Activated T-helper 17 cell treated with anti-CD3 and anti-CD28 coated beads, Interleukin-2, amount 50 U/mL, for 72 hours (primary cell): ENCODE measurements at places on chromosomes 16 and 17. TPM values are rescaled to one million over a fixed set of nuclear protein-coding genes. Genes with fewer than 3 reads are reported as not detected.

FBXW10B gene
- total RNA-seq = 0.58 TPM

DNA sequence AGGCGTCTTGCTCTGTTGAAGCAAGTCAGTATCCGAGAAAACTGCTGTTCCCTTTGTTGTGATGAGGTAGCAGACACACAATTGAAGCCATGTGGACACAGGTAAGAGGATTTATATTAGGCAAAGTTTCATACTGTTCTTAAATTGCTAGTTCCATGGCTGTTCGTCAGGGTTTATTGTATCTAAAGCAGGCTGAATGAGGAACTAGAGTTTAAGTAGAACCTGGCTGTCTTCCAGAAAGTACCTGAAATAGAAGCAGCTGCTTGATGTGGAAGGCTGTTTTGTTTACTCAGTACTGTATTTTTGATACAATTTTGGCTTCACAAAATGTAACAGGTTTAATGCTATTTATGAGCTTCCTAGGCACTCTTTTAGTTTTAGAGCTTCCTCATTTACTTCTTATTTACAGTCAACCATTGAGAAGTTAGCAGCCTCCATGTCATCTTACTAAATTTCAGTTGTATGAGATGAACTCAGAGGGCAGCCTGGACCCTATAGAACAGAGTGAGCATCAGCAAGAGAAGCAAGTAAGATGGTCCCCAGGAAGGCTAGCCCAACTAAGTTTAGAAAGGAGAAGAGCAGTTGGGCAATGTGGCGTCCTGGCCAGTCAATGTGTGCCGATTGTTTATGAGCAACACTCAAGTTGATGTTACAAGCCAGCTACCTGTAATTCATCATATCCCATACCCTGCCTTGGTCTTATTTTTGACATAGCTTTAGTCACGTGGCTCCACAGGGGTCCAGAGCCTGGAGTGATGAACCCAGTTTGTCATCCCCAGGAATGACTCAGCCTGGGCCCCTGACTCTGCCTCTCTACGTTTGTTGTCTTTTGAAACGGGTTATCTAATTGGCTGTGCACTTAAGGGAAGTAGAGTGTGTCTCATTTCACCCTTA lies 9.7 kb upstream of the ARL2BP start:
- peak; percentile 94 for ATAC-seq

- no peak for ATAC-seq
Observed at GRCh38 chr17:40791787-40792436, 7.8 kb downstream of the KRT28 start.

DNA sequence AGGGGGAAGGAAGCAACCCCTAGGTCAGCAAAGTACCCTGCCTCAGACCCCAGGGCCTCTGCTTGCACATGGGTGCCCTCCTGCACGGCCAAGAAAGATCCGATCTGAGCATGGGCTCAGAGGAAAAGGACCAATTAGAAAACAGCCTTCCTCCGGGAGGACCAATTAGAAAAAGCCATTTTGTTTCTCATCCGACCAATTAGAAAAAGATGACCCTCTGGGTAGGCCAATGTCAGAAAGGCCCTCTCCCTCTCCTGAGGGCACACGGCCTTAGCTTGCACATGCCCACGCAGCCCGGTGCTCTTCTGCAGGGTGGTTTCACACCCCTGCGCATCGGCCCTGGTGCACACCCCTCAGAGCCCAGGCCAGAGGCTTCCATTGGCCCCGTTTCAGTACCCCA lies 5.1 kb upstream of the CISD3 start:
- ATAC-seq = no peak

SLC35G6 gene
- total RNA-seq = not detected

GRCh38 chr17:50346313-50347116 lies 589 bp downstream of the XYLT2 start:
- peak; percentile 59 for ATAC-seq

CMIP gene
- total RNA-seq = 57.5 TPM

- ATAC-seq = no peak
Observed at GRCh38 chr17:41049110-41049509, 2.0 kb upstream of the KRTAP2-1 start.
